Stimulated activated CD4-positive, alpha-beta T cell treated with anti-CD3 and anti-CD28 coated beads, Interleukin-15, amount 100 ng/mL, for 48 hours (primary cell): ENCODE measurements at places on chromosomes 3 and 15.

DNA sequence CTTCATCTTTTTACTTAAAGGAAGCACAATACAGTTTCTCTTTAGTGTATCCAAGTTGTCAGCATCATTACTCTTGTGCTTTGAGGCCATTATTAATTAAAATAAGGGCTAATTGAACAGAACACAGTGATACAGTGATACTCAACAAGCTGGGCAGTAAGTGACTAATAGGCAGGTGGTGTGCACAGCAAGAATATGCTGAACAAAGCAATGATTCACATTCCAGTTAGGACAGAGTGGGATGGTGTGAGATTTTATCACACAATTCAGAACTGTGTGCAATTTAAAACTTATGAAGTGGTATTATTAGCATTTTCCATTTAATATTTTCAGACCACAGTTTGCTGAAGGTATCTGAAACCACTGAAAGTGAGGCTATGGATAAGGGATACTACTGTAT, 116.9 kb downstream of the PLOD2 start:
- no peak for DNase-seq

- DNase-seq = no peak
Observed at GRCh38 chr3:108118038-108118768, 27.4 kb upstream of the CD47 start.

GRCh38 chr3:189626286-189626685, 4.9 kb upstream of the TP63 start:
- no peak for DNase-seq

DNA sequence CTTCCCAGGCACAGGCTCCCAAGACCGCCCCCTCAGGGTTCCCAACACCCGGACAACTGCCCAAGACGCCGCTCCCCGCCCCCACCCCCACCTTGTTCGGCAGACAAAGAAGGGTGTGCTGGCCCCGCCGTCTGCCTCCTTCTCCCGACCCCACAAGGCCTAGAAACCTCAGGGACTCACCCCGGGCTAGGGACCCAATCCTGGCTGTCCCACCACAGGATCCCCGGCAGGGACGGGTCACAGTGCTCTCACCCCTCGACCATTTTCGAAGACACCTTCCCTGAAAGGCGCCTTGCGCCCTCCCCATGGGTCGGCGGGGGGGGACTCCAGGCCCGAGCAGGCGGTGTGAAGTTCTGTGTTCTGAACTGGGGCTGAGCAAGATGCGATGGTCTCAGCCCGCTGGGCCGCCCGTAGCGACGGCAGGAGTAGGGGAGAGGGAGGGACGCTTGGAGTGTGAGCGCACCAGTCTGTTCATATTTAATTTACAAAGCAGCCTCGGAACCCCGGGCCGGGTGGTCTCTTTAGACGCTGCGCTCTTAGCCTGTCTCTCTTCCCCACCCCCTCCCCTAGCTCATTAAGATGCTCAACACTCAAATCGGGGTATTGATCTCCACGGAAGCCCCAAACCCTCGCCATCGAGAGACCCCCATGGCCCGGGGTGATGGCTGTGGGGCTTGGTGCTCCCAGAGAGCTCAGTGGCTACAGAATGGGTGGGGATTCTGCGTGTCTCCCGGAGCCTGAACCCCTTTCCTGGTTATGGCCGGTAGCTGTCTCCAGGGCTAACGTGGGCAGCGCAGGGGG, 1.4 kb upstream of the ISLR2 start:
- DNase-seq = no peak

DNA sequence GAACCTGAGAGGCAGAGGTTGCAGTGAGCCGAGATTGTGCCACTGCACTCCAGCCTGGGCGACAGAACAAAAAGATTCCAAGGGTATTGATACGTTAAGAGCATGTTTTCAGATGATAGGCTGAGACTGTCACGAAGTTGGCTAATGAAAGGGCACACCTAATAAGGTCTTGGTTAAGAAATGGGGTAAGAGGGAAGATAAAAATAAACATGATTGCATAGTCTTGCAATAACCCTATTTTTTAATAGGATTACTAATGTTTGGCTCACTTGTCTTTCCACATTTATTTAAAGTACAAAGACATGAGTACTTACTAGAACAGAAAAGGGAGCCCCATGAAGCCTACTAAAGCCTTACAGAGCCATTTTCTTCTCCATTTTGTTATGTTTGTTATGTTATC, 109.0 kb downstream of the FRMD4B start:
- DNase-seq = no peak

DNA sequence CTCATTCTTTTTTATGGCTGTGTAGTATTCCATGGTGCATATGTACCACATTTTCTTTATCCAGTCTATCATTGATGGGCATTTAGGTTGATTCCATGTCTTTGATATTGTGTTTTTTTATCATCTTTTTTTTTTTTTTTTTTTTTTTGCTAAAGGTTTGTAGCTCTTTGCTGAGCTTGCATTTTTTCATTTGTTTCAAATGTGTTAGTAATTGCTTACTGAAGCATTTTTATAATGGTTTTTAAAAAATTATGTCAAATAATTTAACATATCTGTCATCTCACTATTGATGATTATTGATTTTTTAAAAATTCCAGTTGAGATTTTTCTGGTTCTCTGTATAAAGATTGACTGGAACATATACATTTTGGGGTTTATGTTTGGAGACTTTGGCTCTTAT, 934.6 kb downstream of the TUSC7 start:
- DNase-seq = no peak
